Heart left ventricle (tissue), 16 donors: ENCODE measurements at places on chromosomes 2 and 18. TPM values are rescaled to one million over a fixed set of nuclear protein-coding genes. Genes with fewer than 3 reads are reported as not detected.

DNA sequence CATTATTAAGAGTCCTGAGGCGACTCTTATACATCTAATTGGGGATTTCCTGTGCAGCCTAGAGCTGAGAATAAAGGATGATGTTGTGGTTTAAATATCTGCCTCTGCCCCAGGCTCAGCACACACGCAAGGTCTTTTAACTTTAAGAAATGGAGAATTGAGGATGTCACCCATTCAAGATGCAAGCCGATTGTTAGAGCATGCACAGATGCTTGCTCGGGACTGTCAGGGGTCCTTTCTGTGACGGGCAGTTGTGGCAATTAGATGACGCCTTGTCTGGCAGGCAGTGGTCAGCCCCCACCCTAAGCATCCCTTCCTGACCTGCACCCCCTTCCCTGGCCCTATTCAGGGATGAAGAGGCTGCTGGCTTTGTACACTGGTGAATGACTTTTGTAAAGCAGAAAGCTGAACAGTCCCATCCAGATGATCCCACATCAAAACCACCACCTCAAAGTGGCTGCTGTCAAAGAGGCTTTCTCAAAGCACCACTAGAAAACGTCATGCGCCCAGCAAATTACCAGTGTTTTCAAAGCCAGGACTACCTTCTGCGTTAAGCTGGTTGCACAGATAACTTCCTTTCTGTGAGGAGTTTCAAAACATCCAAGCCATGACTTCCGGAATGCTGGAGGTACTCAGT lies 23.7 kb downstream of the FAM178B start:
- DNase-seq: no peak

GRCh38 chr2:236363711-236364277 lies 99.6 kb upstream of the ASB18 start:
- no peak for DNase-seq

GRCh38 chr2:108637304-108637669 lies 82.0 kb upstream of the RANBP2 start:
- DNase-seq: no peak

- DNase-seq: no peak
Measured at GRCh38 chr2:141933226-141933625, 197.6 kb downstream of the LRP1B start.

- DNase-seq: no peak
Measured at GRCh38 chr2:34401186-34401585, 802.1 kb upstream of the FAM98A start.

GRCh38 chr2:128756365-128756717 lies 437.7 kb upstream of the HS6ST1 start:
- DNase-seq: no peak

Gene IKZF2
- total RNA-seq: 7.2 TPM

Gene POMC
- 7.1 TPM for total RNA-seq

Gene CD8A
- 0.52 TPM for total RNA-seq
